ENCODE measurements at places on chromosomes 11 and 22.
A peak's percentile ranks its signal among the peaks of the same experiment; 100 is the strongest.

DNA sequence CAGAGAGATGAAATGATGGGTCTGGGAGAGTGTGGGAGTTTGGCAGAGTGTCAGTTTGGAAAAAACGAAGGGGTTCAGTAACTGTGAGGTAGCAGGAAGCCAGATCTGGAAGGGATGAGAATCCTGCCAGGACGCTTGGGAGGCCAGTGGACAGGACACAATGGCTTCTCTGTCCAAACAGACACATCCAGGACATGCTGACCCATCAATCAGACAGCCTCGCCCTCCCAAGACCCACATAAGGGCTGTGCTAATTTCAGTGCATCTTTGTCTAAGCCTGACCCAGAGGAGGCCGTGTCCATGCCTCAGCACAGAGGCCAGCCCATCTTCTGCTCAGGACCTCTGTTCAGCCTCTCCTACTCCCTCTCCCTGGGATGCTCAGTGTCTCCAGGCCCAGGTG is 576.5 kb upstream of the B3GAT1 start:
- no peak overlapping the region for H3K4me3 ChIP-seq
- H3K27ac ChIP-seq, result no peak overlapping the region
- no peaks in the 10 kb centered on the region for H3K27me3 ChIP-seq
- H3K4me1 ChIP-seq, result peaks cover 11% of the 10 kb centered on the region
- DNase-seq, result no peak

DNA sequence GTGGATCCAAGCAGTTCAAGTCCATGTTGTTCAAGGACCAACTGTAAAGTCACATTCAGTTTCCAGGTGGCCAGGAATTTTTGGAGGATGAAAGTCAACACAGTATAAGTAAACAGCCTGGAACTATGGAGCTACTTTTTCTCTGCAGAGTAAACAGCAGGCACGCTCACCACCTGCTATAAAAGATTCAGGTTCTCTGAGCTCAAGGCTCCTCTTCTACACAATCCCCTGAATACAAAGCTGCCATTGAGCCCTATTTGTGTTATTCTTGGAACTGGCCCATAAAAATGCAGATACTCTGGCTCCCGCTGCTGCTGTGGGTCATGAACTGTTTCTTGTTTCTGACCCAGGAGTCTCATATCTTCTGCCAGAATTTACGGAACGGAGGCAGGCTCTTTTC is 56.9 kb upstream of the PRR5 start:
- H3K27me3 ChIP-seq, result no peaks in the 10 kb centered on the region
- DNase-seq, result no peak
- no peaks in the 10 kb centered on the region for H3K4me1 ChIP-seq
- H3K36me3 ChIP-seq, result no peaks in the 10 kb centered on the region
- no peak overlapping the region for H3K27ac ChIP-seq

DNA sequence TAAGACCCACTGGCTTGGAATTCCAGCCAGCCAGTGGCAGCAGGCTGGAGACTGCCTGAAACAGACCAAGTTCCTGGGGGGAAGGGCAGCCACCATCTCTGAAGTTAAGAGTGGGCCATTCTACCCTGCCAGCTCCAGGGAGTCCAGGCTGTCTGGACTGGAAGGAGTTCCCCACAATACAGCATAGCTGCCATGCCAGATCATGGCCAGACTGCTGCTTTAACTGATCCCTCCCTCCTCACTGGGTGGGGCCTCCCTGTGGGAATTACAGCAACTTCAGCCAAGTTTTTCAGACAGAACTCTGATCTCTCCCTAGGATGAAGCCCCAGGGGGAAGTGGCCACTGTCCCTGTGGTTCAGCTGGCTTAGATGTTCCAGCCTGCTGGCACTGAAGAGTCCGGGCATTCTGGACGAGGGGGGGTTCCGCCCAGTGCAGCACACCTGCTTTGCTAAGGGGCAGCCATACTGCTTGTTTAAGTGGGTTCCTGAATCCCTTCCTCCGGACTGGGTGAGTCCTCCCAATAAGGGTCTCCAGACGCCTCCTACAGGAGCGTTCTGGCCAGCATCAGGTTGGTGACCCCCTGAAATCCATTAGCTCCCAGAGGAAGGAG is 455.4 kb downstream of the DLG2 start:
- H3K27ac ChIP-seq, result no peak overlapping the region
- DNase-seq, result no peak
- no peak overlapping the region for H3K4me3 ChIP-seq

DNA sequence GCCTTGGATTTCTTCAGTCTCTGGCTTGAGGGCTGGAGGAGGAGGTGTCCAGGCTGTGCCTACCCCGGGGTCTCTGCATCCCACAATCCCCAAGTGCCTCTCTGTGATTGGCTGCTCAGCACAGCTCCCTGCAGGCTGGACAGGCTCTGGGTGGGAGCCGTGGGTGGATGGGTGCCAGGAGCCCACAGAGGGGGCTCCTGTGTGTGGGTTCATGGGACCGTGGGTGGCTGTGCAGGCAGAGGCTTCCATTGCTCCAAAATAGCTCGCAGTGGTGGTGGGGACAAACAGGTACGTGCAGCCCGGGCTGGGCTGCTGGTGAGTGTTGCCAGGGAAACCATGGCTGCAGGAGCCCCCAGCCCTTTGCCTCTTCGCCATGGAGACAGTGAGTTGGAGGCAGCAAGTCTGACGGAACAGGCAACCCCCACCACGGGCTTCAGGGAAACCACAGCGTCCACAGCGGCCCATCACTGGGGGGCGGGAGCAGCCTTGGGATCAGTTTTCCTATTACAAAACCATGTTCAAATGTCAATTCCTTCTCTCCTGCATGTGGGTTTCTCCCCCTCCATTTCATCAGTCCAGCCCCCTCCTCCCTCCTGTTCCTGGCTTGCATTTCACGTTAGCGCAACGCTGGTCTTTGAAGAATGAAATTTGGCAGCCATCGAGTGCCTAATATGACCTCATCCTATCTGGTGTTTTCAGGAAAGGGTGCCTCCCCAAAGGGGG is 155.2 kb downstream of the TRIM29 start:
- no peak for DNase-seq
- no peak overlapping the region for H3K27ac ChIP-seq
- H3K36me3 ChIP-seq, result no peaks in the 10 kb centered on the region
- H3K4me1 ChIP-seq, result no peaks in the 10 kb centered on the region
- H3K27me3 ChIP-seq, result no peaks in the 10 kb centered on the region

DNA sequence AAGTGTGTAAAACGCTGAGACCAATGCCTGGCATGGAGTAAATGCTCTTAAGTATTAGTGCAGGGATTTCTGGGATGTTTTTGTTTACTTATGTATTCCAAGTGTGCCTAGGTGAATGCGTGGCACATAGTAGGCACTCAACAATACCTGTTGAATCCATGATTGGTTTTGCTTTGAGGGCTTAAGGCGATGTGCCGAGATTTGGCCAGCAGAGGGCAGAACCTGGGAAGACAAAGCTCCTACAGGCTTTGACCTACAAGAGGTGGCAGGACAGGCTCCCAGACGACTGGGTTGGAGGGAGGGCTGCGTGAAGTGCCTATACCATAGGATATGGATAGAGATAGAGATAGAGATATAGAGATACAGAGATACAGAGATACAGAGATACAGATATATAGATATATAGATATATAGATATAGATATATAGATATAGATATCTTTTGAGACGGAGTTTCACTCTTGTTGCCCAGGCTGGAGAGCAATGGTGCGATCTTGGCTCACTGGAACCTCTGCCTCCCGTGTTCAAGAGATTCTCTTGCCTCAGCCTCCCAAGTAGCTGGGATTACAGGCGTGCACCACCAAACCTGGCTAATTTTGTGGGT is 13.9 kb downstream of the KCNE3 start:
- no peaks in the 10 kb centered on the region for H3K27me3 ChIP-seq
- peaks cover 2% of the 10 kb centered on the region for H3K36me3 ChIP-seq
- H3K4me3 ChIP-seq, result no peak overlapping the region
- H3K27ac ChIP-seq, result no peak overlapping the region

DNA sequence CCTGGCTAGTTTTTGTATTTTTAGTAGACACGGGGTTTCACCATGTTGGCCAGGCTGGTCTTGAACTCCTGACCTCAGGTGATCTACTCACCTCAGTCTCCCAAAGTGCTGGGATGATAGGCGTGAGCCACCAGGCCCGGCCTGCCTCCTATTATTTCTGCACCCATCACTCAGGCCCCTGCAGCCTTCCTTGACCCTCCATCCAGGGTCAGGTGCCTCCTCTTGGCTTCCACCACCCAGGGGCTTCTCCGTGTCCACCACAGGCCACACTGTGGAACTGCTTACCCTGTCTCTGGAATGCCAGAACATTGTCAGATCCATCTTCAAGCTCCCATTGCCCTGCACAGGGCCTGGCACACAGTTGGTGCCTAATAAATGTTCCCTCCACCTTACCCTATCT is 75.4 kb upstream of the RTL6 start:
- H3K27ac ChIP-seq, result no peak overlapping the region
- no peaks in the 10 kb centered on the region for H3K27me3 ChIP-seq
- no peak for DNase-seq
- no peak overlapping the region for H3K4me3 ChIP-seq
- no peaks in the 10 kb centered on the region for H3K36me3 ChIP-seq

DNA sequence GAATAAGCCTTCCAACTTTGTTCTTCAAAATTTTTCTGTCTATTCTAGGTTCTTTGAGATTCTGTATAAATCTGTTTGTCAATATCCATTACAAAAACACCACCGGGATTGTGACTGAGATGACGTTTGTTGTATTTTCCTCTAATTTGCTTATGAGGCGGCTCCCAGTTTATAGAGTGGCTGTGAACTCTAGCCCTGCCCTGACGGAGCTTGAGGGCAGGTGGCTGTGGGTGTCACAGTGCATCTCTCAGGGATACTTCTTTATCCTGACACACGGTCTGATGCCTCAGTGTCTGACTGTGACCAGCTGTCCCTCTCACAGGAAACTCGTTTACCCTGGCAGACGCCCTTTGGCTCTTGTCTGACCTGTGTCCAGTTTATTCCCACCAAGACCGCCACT is 53.7 kb upstream of the ATXN10 start:
- H3K4me3 ChIP-seq, result no peak overlapping the region
- H3K27me3 ChIP-seq, result no peaks in the 10 kb centered on the region
- DNase-seq, result no peak
- peaks cover 5% of the 10 kb centered on the region for H3K36me3 ChIP-seq
- no peak overlapping the region for H3K27ac ChIP-seq
- peaks cover 3% of the 10 kb centered on the region for H3K4me1 ChIP-seq

- H3K4me3 ChIP-seq, result no peak overlapping the region
- peak; percentile 12 for DNase-seq
- H3K27me3 ChIP-seq, result no peaks in the 10 kb centered on the region
- no peaks in the 10 kb centered on the region for H3K36me3 ChIP-seq
Measured at GRCh38 chr11:116509551-116509950, 263.2 kb downstream of the BUD13 start.

DNA sequence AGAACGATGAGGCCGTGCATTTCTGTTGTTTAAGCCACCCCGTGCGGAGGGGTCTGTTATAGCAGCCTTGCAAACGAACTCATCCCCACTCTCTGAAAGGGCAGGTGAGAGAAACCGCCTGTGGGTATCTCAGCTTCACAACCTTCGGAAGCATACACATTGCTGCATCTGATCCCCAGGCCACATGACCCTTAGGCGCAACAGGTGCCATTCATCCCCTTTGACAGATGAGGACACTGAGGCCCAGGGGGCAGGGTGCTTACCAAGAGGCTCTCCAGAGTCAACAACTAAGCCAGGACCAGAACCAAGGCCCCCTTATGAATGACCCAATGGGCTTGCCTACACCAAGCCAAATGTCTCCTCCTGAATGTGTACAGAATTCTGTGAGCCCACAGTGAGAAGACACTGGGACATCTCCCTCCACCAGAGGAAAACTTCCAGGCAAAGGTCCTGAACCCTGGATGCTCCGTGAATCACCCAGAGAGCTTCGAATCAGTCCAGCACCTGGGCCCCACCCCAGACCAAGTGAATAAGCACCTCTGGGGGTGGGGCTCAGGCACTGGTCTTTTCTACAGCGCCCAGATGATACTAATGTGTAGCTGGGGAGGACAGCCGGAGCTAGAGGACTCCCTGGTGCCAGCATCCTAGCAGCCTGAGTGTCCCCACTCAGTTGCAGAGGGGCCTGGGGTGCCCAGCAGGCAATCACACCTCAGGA is 83.2 kb downstream of the BUD13 start:
- H3K4me1 ChIP-seq, result peaks cover 15% of the 10 kb centered on the region
- DNase-seq, result no peak
- no peaks in the 10 kb centered on the region for H3K36me3 ChIP-seq
- H3K27ac ChIP-seq, result no peak overlapping the region
- H3K4me3 ChIP-seq, result no peak overlapping the region

- DNase-seq, result no peak
- no peak overlapping the region for H3K27ac ChIP-seq
- H3K36me3 ChIP-seq, result no peaks in the 10 kb centered on the region
- no peak overlapping the region for H3K4me3 ChIP-seq
- H3K4me1 ChIP-seq, result peaks cover 4% of the 10 kb centered on the region
Measured at GRCh38 chr11:35346472-35347156, 72.7 kb downstream of the SLC1A2 start.
